ENCODE measurements at places on chromosomes 5 and 9. TPM values are rescaled to one million over a fixed set of nuclear protein-coding genes. Genes with fewer than 3 reads are reported as not detected.

DNA sequence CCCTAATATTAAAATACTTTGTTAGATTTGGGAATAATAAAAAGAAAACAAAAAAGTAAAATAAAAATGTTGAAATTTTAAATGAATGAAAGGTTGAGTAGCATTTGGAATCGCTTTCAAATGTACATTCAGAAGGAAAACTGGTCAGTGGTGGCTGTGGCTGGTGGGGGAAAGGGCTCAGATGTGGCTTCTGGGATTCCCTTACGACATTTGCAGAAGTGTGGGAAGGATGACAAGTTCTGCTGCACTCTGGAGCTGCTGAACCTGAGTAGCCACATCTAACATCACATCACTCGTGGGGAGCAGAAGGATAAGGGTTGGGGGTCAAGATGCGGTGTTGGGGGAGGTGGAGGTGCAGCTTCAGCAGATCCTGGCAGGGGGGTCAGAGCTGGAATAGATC is 25.6 kb upstream of the CAST start:
- no peak for DNase-seq

DNA sequence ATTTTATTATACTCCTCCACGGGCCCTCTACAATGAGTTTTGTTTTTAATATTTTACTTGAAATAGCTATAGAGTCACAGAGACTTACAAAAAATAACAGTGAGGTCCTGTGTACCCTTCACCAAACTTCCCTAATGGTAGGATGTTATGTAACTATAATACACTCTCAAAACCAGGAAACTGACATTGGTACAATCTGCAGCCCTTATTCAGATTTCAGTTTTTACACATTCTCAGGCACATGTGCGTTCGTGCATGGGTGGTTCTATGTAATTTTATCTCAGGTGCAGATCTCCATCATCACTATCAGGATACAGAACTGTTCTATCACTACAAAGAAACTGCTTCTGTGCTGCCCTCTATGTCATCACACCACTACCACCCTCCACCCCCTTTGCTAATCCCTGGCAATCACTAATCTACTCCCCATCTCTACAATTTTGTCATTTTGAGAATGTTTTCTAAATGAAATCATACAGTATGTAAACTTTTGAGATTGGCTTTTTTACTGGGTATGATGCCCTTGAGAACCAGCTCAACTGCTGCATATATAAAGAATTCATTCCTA is 16.4 kb downstream of the RAB14 start:
- no peak for DNase-seq

GRCh38 chr9:21030389-21031035 is 928 bp downstream of the HACD4 start:
- no peak for DNase-seq

DNA sequence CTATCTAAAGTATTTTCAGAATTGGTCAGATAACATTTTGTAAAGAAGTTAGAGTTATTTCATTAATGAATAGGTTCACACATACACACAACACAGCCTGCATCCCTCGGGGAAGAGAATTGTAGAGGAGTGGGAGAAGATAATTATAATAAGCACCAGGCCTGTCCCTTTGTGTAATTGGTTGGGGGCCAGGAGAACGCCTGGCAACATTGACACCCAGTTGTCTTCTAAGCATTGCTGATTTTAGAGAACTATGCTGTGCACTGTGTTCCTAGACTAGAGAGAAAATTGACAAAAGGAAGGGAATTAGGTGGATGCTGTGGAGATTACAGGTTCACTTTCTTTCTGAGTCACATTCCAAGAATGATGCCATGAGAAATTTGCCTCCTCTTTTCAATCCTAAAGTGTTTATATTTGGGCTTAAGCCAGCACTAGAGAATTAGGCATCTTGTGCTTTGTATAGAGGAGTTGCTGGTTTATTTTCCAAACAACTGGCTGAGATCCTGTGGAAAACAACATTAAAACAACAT is 247.6 kb downstream of the COX7C start:
- DNase-seq: no peak

GRCh38 chr9:27212621-27213020 is 84.3 kb downstream of the EQTN start:
- DNase-seq: no peak

DNA sequence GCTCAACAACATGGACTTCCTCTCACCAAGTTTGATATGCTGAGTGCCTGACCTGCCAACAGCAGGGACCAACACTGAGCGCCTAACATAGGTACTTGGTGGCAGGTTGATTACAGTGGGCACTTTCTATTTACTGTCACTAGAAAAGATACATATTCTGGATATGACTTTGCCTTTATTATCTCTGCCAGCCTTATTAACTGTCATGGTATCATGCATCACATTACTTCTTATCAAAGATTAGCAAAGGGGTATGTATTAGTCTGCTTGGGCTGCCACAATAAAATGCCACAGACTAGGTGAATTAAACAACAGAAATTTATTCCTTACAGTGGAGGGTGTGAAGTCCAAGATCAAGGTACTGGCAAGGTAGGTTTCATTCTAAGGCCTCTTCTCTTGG is 14.3 kb upstream of the C1QTNF2 start:
- no peak for DNase-seq

DNA sequence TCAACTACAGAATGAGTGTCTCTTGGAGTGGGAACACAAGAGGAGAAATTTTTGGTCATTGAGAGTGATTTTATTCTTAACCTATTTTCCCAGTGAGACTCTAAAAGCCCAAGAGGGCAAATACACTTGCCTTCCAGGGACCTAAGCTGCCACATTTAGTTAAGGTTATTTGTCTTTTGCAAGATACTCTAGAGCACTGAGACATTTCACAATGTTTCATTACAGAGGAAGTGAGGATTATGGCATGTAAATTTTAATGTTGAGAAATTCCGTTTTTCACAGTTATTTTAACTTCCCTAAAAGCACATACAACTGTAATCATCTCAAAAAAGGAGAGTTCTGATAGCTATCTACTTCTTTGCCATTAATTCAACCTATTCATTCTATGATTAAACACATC is 38.7 kb upstream of the RAB3C start:
- DNase-seq: no peak

- no peak for DNase-seq
Observed at GRCh38 chr5:66704790-66705425, 108.7 kb downstream of the MAST4 start.

The ESM1 gene
- 0.19 TPM for total RNA-seq

The IL13 gene
- not detected for total RNA-seq

The PDCD1LG2 gene
- total RNA-seq: 3.3 TPM

All from Right ventricle myocardium inferior (tissue), 1 donor.